T-cell (primary cell): ENCODE measurements at places on chromosomes 6 and 20. TPM values are rescaled to one million over a fixed set of nuclear protein-coding genes. Genes with fewer than 3 reads are reported as not detected.

DNA sequence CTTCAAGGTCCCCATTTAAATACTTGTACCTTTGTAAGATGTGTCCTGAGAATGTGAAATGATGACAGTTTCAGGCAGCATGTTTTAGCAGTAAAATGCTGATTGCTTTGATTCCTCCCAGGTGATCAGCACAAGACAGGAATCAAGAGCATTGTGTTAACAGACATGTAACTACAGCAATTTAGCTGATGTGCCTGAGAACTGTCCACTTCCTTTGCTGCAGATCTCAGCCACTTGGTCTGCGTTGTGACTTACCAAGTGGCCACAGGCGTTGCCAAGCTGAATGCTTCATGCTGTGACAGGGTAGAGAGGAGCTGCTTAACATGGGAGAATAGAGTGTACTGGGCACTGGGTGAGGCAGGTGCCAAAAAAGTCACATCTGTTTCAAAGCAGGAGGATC is 767.0 kb upstream of the POU3F2 start:
- DNase-seq, result no peak

GRCh38 chr20:54590856-54591255 is 115.5 kb downstream of the DOK5 start:
- no peak for DNase-seq

- no peak for DNase-seq
Observed at GRCh38 chr6:33320315-33321181, 3.0 kb upstream of the ZBTB22 start.

- DNase-seq, result no peak
Observed at GRCh38 chr6:137452333-137452894, 41.8 kb downstream of the OLIG3 start.

- DNase-seq, result no peak
Observed at GRCh38 chr6:88013554-88013953, 34.1 kb upstream of the SPACA1 start.

- DNase-seq, result no peak
Observed at GRCh38 chr6:134379076-134379475, 61.2 kb upstream of the SGK1 start.

POU3F2 gene
- not detected for total RNA-seq

KCNK5 gene
- 1.1 TPM for total RNA-seq

HLA-DMB gene
- total RNA-seq, result 9.8 TPM
